ENCODE measurements at places on chromosomes 3 and 15. TPM values are rescaled to one million over a fixed set of nuclear protein-coding genes. Genes with fewer than 3 reads are reported as not detected.

GRCh38 chr3:63130625-63131024 is 147.5 kb upstream of the SYNPR start:
- DNase-seq = no peak
- no peak overlapping the region for H3K4me3 ChIP-seq
- H3K4me1 ChIP-seq = no peaks in the 10 kb centered on the region

DNA sequence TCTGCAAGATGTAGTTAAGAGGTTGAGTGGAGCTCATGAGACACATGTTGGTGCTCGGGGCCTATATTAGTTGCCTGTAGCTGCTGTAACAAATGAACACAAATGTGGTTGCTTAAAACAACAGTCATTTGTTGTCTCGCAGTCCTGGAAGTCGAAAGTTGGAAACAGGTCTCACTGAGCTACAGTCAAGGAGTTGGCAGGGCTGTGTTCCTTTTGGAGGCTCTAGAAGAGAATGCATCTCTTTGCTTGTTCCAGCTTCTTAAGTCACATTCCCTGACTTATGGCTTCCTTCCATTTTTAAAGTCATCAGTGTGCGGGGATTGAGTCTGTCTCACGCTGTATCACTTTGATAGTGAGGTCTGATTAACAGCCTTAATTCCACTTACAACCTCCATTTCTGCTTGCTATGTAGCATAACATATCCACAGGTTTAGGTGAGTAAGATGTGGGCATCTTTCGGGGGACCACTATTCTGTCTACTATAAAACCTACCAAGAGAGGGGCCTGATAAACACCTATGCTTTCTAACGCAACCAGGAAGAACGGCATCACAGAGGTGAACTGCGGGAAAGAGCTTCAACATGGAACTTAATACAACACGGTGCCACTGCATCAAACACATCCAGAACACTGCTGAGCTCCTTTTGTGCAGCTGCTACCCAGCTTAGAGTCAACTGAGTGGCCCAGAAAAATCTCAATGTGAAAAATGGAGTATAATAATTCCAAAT is 119.4 kb downstream of the ATP10A start:
- H3K4me3 ChIP-seq = no peak overlapping the region
- H3K27me3 ChIP-seq = no peaks in the 10 kb centered on the region
- no peaks in the 10 kb centered on the region for H3K36me3 ChIP-seq

- H3K27me3 ChIP-seq = no peaks in the 10 kb centered on the region
- peaks cover 37% of the 10 kb centered on the region for H3K4me1 ChIP-seq
- DNase-seq = no peak
- no peak overlapping the region for H3K4me3 ChIP-seq
- H3K27ac ChIP-seq = no peak overlapping the region
- peaks cover 12% of the 10 kb centered on the region for H3K36me3 ChIP-seq
Observed at GRCh38 chr3:128254066-128254590, 100.8 kb downstream of the EEFSEC start.

- no peak for DNase-seq
- peaks cover 2% of the 10 kb centered on the region for H3K4me1 ChIP-seq
- H3K27me3 ChIP-seq = no peaks in the 10 kb centered on the region
- no peak overlapping the region for H3K27ac ChIP-seq
Observed at GRCh38 chr3:121677141-121677540, 16.4 kb upstream of the HCLS1 start.

GRCh38 chr15:52085299-52085698 is 27.3 kb downstream of the BCL2L10 start:
- H3K4me1 ChIP-seq = peaks cover 19% of the 10 kb centered on the region
- H3K36me3 ChIP-seq = peaks cover 12% of the 10 kb centered on the region
- no peak overlapping the region for H3K4me3 ChIP-seq
- peaks cover 20% of the 10 kb centered on the region for H3K27me3 ChIP-seq
- H3K27ac ChIP-seq = no peak overlapping the region

DNA sequence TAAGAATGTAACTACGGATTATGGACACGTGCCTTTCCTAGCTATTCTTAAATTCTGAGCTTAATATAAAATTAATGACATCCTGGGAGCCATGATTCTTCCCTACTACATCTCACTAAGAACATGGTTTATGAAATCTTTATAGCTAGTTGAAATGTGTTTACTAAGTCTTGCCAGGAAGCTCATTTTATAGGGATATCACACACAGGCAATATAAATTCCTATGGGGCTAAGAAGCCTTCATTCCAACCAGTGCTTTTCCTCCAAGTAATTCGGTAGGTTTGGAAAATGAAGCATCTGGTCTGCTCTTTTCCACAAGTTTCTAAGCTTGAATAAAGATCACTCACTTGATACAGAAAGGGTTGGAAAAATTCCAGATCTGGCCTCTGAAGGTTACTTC is 802.6 kb downstream of the FHIT start:
- no peak for DNase-seq
- no peak overlapping the region for H3K27ac ChIP-seq
- H3K4me1 ChIP-seq = no peaks in the 10 kb centered on the region
- no peaks in the 10 kb centered on the region for H3K36me3 ChIP-seq
- H3K4me3 ChIP-seq = no peak overlapping the region
- no peaks in the 10 kb centered on the region for H3K27me3 ChIP-seq

GRCh38 chr3:10312861-10313260 is 8.1 kb downstream of the SEC13 start:
- peak; percentile 5 for DNase-seq
- peak overlapping the region; percentile 12 for H3K27ac ChIP-seq
- H3K4me3 ChIP-seq = no peak overlapping the region
- peaks cover 24% of the 10 kb centered on the region for H3K36me3 ChIP-seq
- H3K4me1 ChIP-seq = peaks cover 22% of the 10 kb centered on the region
- no peaks in the 10 kb centered on the region for H3K27me3 ChIP-seq

DNA sequence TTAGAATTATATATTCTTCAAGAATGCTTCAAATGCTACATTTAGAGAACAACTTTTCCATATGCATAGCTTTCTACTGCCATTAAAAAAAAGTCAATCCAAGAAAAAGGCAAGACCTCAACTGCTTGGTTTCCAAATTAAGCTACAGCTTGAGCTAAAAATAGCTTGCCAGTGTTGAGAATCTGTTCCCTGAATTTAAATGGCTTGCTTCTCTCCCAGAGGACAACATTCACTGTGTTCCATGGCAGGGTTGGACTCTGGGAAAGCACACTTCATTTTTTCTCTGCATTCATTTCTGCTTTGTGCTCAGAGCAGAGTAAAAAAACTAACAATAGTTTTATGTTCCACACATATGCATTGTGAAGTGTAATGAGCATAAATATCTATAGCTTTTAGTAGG is 50.3 kb upstream of the ACTL6A start:
- H3K4me3 ChIP-seq = no peak overlapping the region
- no peak for DNase-seq
- peaks cover 10% of the 10 kb centered on the region for H3K36me3 ChIP-seq
- peaks cover 16% of the 10 kb centered on the region for H3K27me3 ChIP-seq

- DNase-seq = peak; percentile 73
- H3K4me3 ChIP-seq = peak overlapping the region; percentile 81
- H3K27ac ChIP-seq = peak overlapping the region; percentile 45
- no peaks in the 10 kb centered on the region for H3K27me3 ChIP-seq
Observed at GRCh38 chr15:80920271-80920699, 69.3 kb downstream of the MESD start.

DNA sequence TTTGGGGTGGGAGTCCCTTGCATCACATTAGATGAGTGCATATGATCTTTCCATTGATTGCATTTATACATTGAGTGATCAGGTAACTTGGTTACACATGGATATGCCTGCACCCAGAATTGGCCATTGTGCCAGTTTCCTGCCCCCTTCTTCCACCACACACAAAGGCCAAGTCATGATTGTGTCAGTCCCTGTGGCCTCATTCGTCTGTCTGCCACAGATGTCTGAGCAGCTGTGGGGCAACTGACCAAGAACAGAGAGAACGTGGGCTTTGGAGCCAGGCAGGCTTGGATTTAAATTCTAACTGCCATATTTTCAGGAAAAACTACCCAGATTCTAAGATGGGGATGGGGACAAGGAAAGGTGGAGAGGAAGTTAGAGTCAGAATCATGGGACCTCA is 27.0 kb downstream of the CCNL1 start:
- H3K27me3 ChIP-seq = no peaks in the 10 kb centered on the region
- peaks cover 49% of the 10 kb centered on the region for H3K4me1 ChIP-seq
- H3K27ac ChIP-seq = peak overlapping the region; percentile 90

- no peak overlapping the region for H3K27ac ChIP-seq
- peaks cover 11% of the 10 kb centered on the region for H3K27me3 ChIP-seq
- DNase-seq = no peak
- H3K36me3 ChIP-seq = no peaks in the 10 kb centered on the region
Observed at GRCh38 chr3:119695480-119695879, 7.3 kb upstream of the CFAP91 start.

The C3orf85 gene
- total RNA-seq = not detected

- H3K4me3 ChIP-seq = no peak overlapping the region
- H3K36me3 ChIP-seq = no peaks in the 10 kb centered on the region
- DNase-seq = peak; percentile 64
- no peak overlapping the region for H3K27ac ChIP-seq
- no peaks in the 10 kb centered on the region for H3K4me1 ChIP-seq
Observed at GRCh38 chr3:118882353-118882947, 152.2 kb downstream of the IGSF11 start.

DNA sequence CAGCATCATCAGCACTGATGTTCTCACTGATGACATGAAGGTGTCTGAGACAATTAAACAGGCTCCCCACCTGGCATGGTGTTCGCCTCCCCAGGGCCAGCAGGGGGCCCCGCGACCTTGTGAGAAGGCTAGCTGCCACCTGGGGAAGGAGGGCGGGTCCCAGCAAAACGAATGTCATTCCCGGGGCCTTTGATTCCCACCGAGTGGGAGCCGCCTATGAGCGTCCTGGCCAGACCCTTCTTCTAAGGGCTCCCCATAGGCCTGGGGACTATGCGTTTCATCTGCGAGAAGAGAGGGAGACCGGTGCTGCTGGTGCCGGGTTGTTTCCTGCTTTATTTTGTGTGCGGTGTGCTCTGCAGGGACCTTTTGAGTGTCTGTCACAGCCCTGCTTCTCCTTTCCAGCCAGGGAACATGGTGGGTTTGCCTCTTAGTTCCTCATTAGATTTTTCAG is 20.5 kb upstream of the MINDY4B start:
- H3K4me3 ChIP-seq = no peak overlapping the region
- H3K27me3 ChIP-seq = peaks cover 14% of the 10 kb centered on the region
- H3K27ac ChIP-seq = no peak overlapping the region
- H3K36me3 ChIP-seq = no peaks in the 10 kb centered on the region
- H3K4me1 ChIP-seq = peaks cover 6% of the 10 kb centered on the region
- no peak for DNase-seq

- no peak overlapping the region for H3K4me3 ChIP-seq
- H3K27ac ChIP-seq = no peak overlapping the region
- H3K36me3 ChIP-seq = no peaks in the 10 kb centered on the region
- peaks cover 37% of the 10 kb centered on the region for H3K4me1 ChIP-seq
Observed at GRCh38 chr3:15812183-15812582, 14.4 kb upstream of the ANKRD28 start.

The SLC25A26 gene
- 19.4 TPM for total RNA-seq

GRCh38 chr3:63937661-63938651 is 25.8 kb upstream of the SCAANT1 start:
- peak; percentile 69 for DNase-seq
- peak overlapping the region; percentile 69 for H3K4me3 ChIP-seq
- peak overlapping the region; percentile 54 for H3K27ac ChIP-seq
- H3K36me3 ChIP-seq = no peaks in the 10 kb centered on the region

The SLC35A5 gene
- total RNA-seq = 18.0 TPM

DNA sequence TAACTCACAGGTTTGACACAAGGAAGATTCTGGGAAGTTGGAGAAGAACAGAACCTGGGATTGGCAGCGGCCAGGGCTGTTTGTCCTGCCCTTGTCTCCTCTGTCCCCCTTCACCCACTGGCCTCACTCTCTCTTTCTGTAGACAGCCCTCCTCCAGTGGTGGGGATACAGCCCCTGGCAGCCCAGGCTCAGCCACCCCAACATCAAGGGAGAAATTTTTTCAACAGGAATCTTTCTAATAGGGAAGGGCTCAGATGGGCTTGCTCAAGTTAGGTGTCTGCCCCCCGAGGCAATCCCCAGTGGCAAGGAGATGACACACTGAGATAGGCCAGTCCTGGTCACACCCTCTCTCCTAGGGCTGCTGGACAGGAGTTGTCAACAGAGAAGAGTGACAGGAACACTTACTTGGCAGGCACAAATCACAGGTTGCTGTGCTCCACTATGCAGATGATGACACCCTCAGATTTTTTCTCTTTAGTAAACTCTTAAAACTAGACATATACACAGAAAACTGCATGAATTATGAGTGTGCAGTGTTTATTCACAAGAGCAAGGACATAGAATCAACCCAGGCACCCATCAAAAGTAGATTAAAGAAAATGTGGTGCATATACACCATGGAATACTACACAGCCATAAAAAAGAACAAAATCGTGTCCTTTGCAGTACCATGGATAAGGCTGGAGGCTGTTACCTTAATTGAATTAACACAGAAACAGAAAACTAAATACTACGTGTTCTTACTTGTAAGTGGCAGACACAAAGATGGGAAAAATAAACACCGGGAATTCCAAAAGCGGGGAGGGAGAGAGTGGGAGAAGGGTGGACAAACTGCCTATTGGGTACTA is 36.3 kb downstream of the PLA2G4D start:
- DNase-seq = no peak

The FBXL2 gene
- not detected for total RNA-seq

GRCh38 chr15:54424171-54424570 is 445.9 kb downstream of the UNC13C start:
- H3K36me3 ChIP-seq = no peaks in the 10 kb centered on the region
- H3K27me3 ChIP-seq = no peaks in the 10 kb centered on the region
- no peak overlapping the region for H3K27ac ChIP-seq
- no peak for DNase-seq

The SLC25A20 gene
- total RNA-seq = 27.8 TPM

Data from natural killer cell treated with Interleukin-12 subunit alpha and Interleukin-12 subunit beta and Interleukin-15 and Interleukin-18, amount 100 ng/mL, for 72 hours (primary cell).